ENCODE measurements at places on chromosomes 4 and X.

GRCh38 chrX:42869659-42870476 is 91.9 kb upstream of the PPP1R2C start:
- DNase-seq = no peak

- DNase-seq = no peak
These were observed 107.5 kb downstream of the SLC2A9 start for GRCh38 chr4:9913846-9914245.

DNA sequence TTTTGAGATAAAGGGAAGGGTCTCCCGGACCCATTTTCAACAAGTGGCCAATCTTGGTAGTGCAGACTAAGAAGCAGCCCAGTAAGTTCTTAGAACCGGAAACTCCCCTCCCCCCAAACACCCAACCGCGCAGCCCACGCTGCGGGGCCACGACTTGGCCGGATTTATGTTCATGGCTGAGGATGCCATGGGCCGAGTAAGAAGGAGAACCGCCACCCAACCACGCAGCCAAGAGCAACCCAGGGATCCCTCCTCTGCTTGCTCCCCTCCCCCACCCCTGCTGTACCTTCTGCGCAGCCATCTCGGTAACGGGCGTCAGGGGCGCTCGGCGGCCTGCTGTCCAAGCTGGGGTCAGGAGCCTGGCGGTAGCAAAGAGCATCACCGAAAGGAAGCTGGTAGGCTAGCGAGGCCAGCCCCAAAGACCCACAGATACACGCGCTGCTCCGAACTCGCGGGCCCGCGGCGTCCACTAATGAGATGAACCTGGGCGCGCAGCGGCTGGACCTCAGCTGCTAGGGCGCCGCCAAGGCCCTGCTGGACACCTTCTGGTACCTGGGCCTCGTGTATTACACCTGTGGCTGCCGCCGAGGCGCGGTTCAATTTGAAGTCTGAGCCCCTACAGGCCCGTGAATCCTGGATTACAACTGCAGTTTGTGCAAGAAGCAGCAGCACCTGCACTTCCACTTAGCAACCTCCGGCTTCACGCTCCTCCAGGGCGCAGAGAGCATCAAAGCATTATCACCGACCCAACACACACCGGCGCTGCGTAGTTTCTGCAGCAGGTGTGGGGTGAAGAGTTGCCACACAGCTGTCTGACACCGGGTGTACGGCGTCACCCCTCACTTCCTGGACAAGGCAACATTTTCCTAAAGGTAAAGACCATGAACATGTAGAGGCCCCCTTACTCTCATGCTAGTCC is 63.4 kb downstream of the NUDT10 start:
- peak; percentile 44 for DNase-seq

DNA sequence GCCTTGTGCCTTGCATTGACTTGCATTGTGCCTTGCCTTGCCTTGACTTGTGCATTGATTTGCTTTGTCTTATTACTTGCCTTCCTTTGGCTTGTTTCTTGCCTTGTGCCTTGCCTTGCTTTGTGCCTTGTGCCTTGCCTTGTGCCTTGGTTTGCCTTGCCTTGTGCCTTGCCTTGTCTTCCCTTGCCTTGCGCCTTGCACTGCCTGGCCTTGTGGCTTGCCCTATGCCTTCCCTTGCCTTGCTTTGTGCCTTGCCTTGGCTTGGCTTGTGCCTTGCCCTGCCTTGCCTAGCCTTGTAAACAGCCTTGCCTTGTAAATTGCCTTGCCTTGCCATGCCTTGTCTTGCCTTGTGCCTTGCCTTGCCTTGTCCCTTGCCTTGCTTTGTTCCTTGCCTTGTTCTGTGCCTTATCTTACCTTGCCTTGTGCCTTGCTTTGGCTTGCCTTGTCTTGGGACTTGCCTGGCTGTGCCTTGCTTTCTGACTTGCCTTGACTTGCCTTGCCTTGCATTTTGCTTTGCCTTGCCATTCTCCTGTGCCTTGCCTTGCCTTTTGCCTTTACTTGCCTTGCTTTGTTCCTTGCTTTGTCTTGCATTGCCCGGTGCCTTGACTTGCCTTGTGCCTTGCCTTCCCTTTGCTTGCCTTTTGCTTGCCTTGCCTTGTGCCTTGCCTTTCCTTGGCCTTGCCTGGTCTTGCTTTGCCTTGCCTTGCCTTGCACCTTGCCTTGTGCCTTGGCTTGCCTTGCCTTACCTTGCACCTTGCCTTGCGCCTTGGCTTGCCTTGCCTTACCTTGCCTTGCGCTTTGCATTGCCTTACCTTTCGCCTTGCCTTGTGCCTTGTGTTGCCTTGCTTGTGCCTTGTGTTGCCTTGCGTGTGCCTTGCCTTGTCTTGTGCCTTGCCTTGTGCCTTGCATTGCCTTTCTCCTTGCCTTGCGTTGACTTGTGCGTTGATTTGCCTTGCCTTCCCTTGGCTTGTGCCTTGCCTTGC is 97.5 kb downstream of the TAB3 start:
- DNase-seq = no peak

DNA sequence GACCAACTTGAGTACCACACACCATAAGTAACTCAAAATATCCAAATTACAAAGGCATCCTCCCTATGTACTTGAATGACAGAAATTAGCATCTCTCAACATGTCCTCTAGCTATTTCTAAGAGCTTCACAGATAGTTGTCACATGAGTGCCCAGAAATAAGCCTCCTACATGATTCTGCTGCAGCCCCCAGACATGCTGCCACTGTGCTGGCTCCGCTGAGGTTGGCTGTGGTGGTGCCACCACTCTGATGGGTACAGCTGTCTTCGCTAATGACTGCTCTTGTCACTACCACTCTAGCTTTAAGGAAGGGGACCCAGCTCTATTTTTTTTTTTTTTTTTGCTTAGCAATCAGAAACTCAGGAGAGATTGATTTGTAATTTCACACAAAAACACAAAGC is 256.0 kb downstream of the GRXCR1 start:
- no peak for DNase-seq

- DNase-seq = no peak
These were observed 205.4 kb downstream of the SHROOM3 start for GRCh38 chr4:76640353-76640910.

GRCh38 chr4:25441519-25442117 is 64.6 kb downstream of the ANAPC4 start:
- peak; percentile 21 for DNase-seq

GRCh38 chr4:94595013-94595412 is 143.3 kb downstream of the PDLIM5 start:
- no peak for DNase-seq

DNA sequence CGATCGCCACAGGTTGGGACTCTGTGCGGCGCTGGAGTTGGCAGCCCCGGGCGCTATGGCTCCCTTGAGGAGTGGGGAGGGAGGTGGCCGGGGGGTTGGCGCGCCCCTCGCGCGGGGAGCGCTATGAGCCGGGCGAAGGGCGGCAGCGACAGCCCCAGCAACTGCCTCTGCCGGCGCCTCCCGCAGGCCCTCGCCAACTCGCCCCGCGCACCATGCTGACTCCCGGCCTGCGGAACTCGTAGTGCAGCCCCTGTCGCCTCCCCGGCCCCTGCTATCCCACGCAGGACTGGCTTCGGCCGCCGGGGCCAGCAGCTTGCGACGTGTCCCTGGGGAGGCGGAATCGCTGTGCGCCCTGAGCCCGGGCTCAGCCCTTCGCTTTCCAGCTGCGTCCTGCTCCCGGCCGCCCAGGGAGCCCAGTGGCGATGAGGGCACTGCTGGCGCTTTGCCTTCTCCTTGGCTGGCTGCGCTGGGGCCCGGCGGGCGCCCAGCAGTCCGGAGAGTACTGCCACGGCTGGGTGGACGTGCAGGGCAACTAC is 415 bp downstream of the SHISA3 start:
- DNase-seq = no peak

DNA sequence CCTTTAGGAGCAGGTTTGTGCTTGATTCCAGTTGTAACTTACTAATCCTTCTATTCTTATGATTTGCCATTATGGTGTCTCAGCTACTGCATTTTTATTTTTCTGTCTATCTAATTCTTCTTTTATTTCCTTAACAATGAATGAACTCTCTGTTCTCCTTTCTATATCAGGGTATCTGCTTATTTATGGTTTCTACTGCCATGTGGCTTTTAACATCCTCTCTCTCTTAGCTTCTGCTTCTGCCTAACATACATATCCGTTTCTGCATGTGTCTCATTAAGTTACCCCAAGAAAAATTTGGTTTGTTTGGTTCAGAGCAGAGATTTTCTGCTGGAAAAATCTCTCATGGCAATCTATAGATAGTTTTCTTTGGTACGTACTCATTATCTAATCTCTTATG is 614.4 kb downstream of the RPA4 start:
- no peak for DNase-seq

DNA sequence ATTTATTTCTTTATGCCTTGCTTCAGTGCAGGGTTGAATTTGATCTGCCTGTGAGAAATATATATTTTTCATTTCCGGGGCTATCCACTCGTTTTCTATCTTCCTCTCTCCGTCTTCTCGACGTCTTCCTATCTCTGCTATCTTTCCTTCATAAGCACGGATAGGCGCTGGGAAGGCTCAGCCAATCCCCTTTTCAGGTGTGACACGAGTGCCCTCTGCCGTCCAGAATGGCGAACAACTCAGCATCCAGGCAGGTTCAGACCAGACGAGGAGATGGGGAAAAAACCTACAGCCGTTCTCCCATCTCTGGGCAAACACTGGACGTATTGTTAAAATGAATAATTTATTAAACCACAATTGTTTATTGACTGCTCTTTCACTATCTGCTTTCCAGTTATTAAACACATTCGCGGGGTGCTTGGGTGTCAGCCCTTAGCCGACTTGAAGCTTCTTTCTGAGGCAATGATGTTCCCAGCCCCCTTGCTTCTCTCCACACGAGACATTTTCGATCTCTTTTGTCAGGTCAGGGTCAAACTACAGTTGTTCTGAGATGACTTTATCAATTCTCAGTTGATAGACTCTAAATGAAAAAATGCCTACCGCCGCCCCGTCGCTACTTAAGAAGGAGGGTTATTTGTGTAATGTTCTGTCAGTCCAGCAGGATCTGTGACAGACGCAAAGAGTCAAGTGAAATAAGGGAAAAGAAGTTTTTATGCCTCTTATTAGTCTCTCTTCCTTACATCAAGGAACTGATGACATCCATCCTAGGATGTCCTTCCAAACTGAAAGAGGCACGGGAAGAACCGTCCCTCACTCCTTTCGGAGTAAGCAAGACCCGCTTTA is 96.3 kb upstream of the NOCT start:
- no peak for DNase-seq

DNA sequence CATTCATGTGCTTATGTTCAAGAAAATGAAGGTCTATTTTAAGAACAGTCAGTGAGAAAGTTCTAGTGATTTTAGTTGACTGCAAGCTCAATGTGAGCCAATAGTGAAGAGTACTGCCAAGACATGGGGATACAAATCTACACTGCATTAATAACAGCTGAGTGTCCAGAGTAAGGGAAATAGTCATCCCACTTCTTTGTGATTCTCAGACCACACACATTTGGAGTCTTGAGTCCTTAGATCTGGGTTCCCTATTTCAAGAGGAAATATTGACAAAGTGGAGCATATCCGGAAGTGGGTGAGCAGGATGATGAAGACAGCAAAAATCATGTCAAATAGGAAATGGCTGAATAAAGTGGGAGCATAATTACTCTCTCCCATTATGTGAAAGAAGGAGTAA is 171.1 kb downstream of the LARP7 start:
- no peak for DNase-seq

DNA sequence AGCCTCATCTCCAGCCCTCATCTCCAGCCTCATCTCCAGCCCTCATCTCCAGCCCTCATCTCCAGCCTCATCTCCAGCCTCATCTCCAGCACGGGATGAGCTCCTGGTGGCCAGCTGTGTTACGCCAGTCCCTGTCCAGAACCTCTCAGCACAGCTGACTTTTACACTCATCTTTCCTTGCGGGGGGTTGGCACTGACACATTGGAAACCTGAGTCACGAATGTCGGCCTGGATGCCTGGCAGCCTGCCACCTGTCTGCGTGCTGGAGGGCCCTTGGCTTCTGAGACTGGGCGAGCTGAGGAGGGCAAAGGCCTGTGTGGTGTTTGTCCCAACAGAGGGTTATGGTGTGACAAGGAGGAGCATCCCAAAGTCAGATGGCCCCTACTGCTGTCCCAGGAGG is 66.1 kb upstream of the HGFAC start:
- no peak for DNase-seq

- DNase-seq = no peak
These were observed 30.7 kb upstream of the SGMS2 start for GRCh38 chr4:107793996-107794395.

- DNase-seq = no peak
These were observed 34.6 kb downstream of the TET2 start for GRCh38 chr4:105181259-105181658.

DNA sequence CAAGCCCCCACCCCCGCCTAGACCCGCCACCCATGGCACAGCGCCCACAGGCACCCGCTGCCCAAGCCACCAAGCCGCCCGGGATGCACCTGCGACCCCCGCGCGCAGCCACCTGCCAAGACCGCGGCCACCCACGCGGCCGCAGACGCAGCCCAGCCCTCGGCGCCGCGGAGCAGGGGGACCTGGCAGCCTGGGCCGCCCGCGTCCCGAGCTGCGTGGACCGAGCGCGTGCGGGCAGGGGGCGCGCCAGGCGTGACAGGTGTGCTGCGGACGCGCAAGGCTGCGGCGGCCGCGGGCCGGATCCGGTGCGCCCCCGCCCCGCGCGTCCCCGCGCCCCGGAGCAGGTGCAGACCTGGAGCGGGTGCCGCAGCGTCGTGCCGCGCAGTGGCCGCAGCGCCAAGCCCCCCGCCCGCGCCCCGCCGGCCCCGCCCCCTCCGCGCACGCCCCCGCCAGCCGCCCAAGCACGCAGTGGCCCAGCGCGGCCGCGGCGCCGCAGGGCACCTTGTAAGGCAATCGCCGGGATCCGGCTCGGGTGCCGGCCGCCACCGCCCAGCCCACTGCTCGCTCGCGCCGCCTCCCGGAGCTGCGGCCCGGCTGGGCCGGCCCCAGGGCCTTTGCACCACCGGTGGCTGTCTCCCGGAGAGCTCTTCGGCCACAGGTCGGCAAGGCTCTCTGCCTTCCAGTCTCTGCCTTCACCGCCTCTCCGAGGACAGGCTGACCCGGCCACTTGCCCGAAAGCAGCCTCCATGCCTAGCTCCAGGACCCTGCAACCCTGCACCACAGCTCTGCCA is at the start of gene PNCK:
Gene PNCK, minus strand, starts transcription at position 386 of the 791 bp plus-strand sequence. CDS start 737 bp downstream, outside the sequence.
- DNase-seq = no peak

- DNase-seq = no peak
These were observed 42.3 kb downstream of the TBC1D14 start for GRCh38 chr4:6951880-6952381.

DNA sequence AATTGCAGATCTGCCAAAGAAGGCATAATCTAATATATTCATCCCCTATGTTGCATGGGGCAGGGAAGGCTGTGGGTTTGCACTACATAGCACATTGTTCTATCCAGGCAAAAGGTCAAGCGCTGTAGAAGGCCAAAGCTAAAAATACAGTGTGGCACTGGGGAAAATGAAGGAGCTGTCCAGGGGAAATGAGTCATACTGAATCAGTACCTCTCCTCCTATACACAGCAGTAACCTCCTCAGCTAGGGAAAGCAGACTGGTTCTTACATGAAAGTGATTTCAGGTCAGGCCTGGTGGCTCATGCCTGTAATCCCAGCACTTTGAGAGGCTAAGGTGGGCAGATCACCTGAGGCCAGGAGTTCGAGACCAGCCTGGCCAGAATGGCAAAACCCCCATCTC is 31.0 kb upstream of the SLC25A4 start:
- no peak for DNase-seq

DNA sequence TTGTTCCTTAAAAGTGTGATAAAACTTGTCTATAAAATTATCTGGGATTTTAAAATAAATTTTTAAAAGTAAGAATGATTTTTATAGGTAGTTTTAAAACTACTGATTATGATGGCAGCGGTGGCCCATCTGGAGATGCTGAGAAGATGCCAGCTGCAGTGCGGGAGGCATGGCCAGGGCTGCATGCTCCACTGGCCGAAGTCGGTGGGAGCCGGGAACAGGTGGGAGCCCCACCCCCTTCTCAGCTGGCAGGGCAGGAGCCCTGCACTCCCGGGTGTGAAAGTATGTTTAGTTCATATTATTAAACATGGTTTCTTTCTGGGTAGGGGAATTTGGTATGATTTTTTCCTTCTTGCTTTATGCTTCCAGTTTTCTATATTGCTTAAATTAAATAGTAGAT is 63.8 kb downstream of the CORIN start:
- no peak for DNase-seq
